ENCODE measurements at places on chromosomes 12 and 14.

- no peak for DNase-seq
These were observed 1.3 kb downstream of the TM7SF3 start for GRCh38 chr12:27012982-27013255.

- no peak for DNase-seq
These were observed 5.1 kb upstream of the GPR33 start for GRCh38 chr14:31492759-31493498.

GRCh38 chr12:131612092-131612755 is 98.7 kb upstream of the SFSWAP start:
- DNase-seq, result no peak

- no peak for DNase-seq
These were observed 12.6 kb upstream of the ABHD12B start for GRCh38 chr14:50859296-50859624.

GRCh38 chr12:72277415-72277814 is 5.2 kb downstream of the TRHDE start:
- no peak for DNase-seq

GRCh38 chr14:91835920-91836843 is 31.2 kb downstream of the TC2N start:
- DNase-seq, result peak; percentile 51

- DNase-seq, result no peak
These were observed 12.0 kb downstream of the ADSS1 start for GRCh38 chr14:104735830-104736642.

DNA sequence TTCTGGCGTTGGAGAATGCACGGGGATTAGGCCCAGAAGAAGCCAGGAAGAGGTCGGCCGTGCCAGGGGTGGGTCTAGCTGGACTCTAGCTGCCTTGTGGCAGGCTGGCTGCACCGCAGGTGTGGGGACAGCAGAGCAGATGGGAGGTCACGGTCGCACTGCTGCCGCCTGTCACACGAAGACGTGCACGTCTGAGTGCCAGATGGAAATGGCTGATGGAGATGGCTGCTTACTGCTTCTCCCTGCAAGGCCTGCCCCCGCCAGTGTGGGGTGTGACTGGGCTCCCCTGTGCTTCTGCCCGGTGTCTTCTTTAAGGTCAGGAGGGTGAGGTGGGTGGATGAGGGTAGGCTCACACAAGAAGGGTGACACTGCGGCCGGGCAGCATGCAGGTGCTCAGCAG is 79.0 kb downstream of the MOK start:
- DNase-seq, result no peak

GRCh38 chr14:72253503-72253902 is 321.3 kb downstream of the RGS6 start:
- no peak for DNase-seq

- DNase-seq, result no peak
These were observed 18.3 kb upstream of the LTA4H start for GRCh38 chr12:96053476-96054243.

- no peak for DNase-seq
These were observed 16.1 kb downstream of the BIN2 start for GRCh38 chr12:51307655-51308593.

DNA sequence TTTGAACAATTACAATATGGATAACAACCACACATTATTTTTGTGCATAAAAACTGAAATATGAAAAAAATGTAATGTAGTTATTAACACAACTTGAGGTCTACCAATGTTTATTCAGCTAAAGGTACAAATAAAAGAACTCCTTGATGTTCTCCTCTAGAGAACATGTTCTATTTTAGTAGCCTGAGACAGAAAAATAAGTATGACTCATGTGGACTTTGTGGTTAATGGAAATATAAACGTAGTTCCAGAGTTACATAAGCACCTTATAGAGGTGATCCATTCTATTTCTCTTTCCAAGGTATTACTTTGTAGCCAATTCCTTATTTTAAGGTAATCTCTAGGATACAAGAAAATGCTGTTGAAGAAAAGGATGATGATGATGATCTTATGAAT is 25.7 kb downstream of the ALKBH1 start:
- DNase-seq, result no peak

GRCh38 chr12:25236190-25236589 is 14.5 kb downstream of the KRAS start:
- DNase-seq, result no peak

DNA sequence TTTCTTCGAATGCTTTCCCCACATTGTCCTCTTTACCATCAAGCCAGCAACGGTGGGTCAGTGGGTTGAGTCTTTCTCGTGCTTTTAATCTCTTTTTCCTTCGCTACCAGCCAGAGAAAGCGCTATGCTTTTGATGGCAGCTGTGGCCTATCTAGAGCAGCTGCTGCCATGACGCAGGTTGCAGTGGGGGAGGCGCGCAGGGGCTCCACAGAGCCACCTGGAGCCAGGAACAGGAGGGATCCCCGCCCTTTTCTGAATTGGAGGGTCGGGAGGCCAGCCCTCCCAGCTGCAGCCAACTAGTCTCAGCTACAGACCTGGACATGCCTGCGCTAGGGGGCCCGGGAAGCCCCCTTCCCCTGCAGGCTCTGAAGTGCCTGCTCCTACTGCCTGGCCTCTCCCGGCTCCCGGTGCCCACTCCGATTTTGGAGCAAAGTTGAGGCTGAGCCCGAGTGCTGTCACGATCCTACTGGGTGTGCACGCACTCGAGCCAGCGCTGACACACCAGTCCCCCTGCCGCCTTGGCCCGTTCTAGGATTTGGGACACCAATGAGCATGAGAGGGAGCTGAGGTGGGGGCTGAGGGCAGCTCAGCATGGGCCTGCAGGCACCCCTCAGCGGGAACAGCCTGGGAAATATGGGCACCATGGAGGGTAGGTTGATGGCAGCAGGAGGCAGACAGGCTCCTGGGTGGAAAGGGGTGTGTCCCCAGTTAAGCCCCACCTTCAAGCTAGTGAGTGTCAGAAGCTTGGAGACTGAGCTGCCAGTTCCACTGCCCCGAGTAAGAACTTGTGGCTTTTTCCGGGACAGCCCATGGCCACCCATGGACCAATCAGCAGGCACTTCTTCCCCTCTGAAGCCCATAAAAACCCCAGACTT is 784.2 kb downstream of the SLC6A15 start:
- DNase-seq, result no peak

DNA sequence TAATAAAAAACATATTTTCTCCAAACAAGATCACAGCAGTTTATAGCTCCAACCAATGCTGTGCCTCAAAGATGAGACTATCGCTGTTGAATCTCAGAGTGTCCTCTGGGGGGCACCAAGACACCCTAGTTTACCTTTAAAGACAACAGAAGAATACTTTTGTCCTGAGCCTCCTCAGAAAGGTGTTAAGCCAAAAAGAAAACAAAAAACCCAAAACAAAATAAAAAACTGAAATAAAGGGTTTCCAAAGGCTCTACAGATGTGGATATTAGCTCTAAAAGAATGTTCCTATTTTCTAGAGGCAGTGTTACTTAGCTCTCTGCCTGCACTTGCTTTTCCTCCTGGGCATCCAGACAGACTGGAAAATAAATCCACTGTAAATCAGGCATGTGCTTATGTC is 86.9 kb upstream of the TTC7B start:
- peak; percentile 29 for DNase-seq

DNA sequence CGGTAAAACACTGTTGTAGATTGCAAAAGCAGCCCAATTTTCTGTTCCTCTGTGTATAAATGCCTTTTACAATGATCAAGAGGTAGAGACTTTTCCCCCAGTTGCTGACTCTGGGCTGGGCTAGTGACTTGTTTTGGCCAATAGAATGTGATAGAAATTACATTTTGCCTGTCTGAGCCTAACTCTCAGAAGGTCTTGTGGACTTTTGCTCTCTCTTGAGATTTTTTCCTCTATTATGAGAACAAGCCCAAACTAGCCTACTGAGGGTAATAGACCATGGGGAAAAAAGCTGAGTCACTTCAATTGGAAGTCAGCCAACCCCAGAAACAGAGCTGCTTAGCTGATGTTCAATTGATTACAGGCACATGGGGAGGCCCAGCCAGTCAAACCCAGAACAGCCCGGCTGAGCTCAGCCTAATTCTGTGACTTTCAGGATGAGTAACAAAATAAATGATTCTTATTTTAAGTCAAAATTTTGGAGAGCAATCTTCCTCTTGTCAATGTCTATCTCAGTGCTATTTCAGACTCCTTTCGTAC is 61.4 kb downstream of the MYF5 start:
- DNase-seq, result peak; percentile 67

DNA sequence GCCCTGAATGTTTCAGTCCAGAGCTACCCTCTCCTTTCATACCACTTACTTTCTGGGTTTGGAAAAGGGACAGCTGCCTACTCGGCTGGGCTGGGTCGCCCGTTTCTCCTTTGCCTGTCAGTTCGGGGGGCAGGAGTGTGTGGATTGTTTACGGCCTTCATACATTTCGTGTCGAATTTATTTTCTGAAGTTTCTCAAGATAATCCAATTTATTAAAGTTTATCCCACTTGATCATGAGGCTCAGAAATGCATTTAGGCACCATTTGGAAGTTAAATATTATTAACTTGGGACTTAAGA is 608 bp downstream of the ZNF410 start:
- no peak for DNase-seq

DNA sequence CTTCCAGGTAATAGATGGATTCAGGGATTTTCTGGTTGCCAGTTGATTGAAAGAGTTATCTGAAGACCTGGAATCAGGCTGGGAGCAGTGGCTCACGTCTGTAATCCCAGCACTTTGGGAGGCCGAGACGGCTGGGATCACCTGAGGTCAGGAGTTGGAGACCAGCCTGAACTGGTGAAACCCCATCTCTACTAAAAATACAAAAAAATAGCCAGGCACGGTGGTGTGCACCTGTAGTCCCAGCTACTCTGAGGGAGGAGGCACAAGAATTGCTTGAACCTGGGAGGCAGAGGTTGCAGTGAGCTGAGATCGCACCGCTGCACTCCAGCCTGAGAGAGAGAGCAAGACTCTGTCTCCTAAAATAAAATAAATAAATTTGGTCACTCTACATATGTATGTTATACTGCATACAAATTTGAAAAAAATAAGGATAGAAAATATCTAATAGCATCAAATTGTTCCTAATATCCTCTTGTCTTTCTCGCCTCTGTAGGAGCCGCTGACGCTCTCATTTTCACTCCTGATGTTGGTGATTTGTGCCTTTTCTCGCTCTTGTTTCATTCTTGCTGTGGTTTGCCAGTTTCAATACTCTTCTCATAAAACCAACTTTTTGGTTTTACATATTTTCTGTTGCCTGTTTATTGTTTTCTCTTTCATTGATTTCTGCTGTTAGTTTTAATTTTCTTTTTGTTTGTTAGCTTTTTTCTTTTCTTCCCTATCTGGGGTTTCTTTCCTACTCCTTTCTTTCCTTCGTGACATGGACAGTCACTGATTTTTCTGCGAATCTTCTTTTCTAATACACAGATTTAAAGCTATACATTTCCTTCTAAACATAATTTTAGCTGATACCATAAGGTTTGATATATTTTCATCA is 23.8 kb upstream of the PLD4 start:
- no peak for DNase-seq

- no peak for DNase-seq
These were observed 40.3 kb upstream of the RGS6 start for GRCh38 chr14:71891970-71892369.

DNA sequence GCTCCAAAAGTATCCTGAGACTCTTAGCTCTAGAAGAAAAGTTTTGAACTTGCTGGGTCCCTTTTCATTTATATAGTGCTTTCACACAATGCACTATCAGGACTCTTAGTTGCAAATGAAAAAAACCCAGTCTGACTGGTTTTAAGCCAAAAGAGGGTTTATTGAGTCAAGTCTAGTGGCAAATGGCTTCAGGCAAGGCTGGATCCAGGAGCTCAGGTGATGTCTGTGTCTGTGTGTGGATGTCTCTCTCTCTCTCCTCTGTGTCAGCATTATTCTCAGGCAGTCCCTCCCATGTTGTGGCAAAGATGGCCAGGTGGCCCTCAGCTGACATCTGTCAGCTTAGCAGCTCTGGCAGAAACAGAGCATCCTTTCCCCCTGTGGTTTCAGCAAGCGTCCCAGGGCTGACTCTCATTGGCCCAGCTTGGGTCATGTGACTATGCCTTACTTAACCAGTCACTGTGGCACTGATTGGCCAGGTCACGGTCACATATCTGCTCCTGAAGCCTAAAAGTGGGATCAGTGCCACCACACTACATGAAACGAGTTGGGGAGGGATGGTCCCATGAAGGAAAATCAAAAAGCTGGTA is 6.2 kb downstream of the TMEM120B start:
- DNase-seq, result no peak

GRCh38 chr12:43786899-43787693 is 19.0 kb downstream of the TWF1 start:
- DNase-seq, result no peak

GRCh38 chr12:40691913-40692764 is at the start of gene CNTN1:
TSS of gene CNTN1 (plus strand) at chr12:40692439.
- DNase-seq, result peak; percentile 87

DNA sequence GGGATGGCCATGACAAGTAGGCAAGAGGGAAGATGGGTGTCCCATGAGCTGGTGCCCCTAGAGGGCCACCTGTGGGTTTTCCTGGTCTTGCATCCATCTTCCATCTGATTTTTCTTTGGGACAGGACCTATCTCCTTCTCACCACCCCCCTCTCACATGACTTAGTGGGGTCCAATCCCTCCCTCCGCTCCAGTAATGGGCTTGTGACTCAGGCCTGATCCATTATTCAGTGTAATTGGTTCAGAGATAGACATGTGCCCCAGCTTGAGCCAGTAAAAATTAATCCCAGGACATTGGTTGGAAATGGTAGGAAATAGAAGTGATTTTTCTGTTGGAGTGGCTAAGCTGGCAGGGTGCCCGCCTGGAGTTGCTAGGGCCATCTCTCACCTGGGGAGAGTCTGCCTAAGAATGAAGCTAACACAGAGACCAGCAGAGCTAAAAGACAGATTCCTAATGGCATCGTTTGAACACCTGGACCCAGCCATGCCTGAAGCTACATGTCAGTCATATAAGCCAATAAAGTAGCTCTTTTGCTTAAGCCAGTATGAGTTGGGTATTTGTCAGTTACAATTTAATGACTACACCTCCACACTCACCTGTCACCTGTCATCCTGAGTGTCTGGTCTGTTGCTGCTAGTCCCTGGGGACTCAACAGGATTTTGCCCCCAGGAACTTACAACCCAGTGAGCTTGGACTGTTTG is 14.7 kb downstream of the RASAL1 start:
- DNase-seq, result no peak

- no peak for DNase-seq
These were observed 321.0 kb upstream of the RTL1 start for GRCh38 chr14:101224356-101225156.

- no peak for DNase-seq
These were observed 334.0 kb upstream of the PRICKLE1 start for GRCh38 chr12:42923583-42923982.

DNA sequence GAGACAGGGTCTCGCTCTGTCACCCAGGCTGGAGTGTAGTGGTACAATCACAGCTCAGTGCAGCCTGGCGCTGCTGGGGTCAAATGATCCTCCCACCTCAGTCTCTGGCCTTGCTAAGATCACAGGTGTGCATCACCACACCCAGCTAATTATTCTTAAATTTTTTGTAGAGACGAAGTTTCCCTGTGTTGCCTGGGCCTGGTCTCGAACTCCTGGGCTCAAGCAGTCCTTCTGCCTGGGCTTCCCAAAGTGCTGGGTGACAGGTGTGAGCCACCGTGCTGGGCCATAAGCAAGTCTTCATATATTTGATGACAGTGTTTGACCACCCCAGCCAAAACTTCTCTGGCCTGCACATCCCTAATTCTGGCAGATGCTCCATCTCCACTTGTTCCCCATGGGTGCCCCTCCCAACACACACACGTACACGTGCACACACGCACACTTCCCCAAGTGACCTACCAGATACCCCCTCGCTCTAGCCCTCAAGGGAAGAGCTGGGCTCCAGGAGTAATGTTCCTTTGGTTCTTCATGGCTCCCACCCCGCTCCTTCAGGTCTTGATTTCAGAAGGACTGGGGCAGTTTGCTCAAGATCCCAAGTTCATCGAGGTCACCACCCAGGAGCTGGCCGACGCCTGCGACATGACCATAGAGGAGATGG is 104.3 kb upstream of the FKBP4 start:
- no peak for DNase-seq

Measured in NCI-H1930 (cell line).